ENCODE measurements at places on chromosomes 3 and 15.
A peak's percentile ranks its signal among the peaks of the same experiment; 100 is the strongest.

GRCh38 chr15:47707391-47707790 lies 9.9 kb upstream of the SEMA6D start:
- H3K27me3 ChIP-seq, result no peaks in the 10 kb centered on the region
- no peak overlapping the region for H3K27ac ChIP-seq
- H3K4me1 ChIP-seq, result no peaks in the 10 kb centered on the region
- no peak for DNase-seq

DNA sequence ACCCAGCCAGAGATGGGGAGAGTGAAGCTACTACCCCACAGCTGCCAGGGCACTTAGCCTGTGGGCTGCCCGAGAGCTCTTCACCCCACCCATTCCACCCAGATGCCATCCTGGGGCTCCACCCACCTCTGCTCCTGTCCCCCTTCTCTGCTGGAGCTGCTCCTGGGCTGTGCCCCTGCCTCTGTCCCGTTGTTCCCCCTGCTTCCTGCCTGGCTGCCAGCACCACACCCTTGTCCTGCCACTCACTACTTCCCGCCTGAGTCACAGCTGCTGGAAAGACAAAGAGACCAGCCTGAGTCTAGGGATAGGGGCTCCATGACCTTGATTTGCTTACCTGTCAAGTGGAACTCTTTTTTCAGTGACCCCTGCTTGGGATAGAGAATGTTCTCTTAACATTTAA lies 12.4 kb downstream of the GNAI2 start:
- peaks cover 38% of the 10 kb centered on the region for H3K4me1 ChIP-seq
- peaks cover 9% of the 10 kb centered on the region for H3K36me3 ChIP-seq
- no peak overlapping the region for H3K4me3 ChIP-seq
- DNase-seq, result no peak
- H3K27me3 ChIP-seq, result no peaks in the 10 kb centered on the region

DNA sequence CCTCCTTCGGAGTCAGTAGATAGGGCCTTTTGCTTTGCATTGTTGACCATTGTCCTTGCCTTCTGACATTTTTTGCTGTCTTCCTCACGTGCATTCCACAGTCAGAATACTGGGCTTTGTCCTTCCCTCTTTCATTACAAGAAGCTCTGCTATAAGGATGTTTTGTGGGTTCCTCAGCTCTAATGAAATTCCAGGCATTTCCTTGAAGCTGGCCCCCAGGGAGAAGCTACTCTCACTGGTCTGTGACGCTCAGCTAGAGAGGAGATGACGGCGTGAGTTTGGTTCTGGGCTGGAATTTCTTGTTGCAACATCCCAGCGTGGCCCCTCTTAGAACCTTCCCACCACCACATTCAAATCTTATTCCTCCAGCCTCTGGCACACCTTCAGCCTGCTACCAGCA lies 210.2 kb downstream of the TJP1 start:
- H3K27ac ChIP-seq, result peak overlapping the region; percentile 46
- peak overlapping the region; percentile 13 for H3K4me3 ChIP-seq
- peaks cover 6% of the 10 kb centered on the region for H3K27me3 ChIP-seq

- no peaks in the 10 kb centered on the region for H3K4me1 ChIP-seq
- no peaks in the 10 kb centered on the region for H3K36me3 ChIP-seq
- H3K27ac ChIP-seq, result no peak overlapping the region
- no peak for DNase-seq
- H3K27me3 ChIP-seq, result no peaks in the 10 kb centered on the region
These were observed 20.8 kb upstream of the RNF111 start for GRCh38 chr15:58966698-58967097.

DNA sequence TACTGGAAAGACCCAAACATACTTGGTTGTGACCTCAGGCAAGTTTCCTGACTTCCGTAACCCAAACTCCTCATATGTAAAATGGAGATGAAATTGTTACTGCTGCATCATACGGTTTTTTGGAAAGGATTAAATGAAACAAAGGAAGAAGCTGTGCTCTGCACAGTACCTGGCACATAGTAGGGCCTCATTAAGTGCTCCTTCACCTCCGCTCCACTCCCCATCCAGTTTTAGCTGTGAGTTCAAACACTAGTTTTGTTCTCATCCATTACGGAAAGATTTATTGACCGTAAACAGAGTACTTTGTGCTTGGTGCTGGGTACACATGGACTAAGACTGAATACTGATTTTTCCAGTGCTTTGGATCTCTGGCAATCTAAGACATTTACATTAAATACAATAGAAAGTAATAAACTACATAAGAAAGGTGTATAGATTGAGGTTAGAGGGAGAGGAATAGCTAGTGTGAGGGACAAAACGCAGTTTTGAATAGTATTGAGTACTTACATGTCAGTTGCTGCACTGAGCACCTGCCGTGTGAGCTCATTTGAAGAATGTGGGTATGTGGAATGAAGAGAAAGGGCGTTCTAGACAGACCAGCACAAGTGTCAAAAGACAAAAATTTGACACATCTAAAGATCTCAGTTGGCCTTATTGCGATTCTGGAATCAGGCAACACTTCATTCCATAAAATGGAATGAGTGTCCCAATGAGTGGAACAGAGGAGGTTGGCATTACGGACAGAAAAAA lies 594 bp upstream of the ICE2 start:
- DNase-seq, result no peak
- peaks cover 23% of the 10 kb centered on the region for H3K4me1 ChIP-seq
- peak overlapping the region; percentile 98 for H3K27ac ChIP-seq
- peaks cover 5% of the 10 kb centered on the region for H3K36me3 ChIP-seq
- H3K4me3 ChIP-seq, result peak overlapping the region; percentile 99

DNA sequence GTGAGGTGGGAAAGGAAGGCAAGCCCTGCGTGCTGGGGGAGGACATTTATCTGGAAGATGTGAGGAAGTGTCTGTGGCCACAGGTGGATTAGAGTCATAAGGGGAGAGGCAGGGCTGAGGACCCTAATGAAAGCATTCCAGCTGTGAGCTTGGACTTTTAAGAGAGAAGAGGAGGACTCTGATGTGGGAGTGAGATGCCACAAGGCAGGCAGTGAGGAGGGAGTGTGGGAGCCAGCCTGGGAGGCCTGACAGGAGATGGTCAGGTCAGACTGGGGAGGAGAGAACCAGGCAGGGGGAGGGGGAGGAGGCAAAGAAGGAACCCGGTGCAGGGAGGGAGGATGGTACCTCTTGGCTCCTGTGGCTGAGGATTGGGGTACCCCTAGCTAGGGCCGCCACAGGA lies 21.0 kb downstream of the MAPKAPK3 start:
- H3K36me3 ChIP-seq, result peaks cover 11% of the 10 kb centered on the region
- no peak overlapping the region for H3K27ac ChIP-seq
- DNase-seq, result no peak
- peaks cover 38% of the 10 kb centered on the region for H3K4me1 ChIP-seq
- no peak overlapping the region for H3K4me3 ChIP-seq

GRCh38 chr15:81502439-81502838 lies 128.4 kb upstream of the TMC3 start:
- peaks cover 2% of the 10 kb centered on the region for H3K36me3 ChIP-seq
- no peak overlapping the region for H3K4me3 ChIP-seq
- no peak for DNase-seq
- H3K27ac ChIP-seq, result no peak overlapping the region
- no peaks in the 10 kb centered on the region for H3K27me3 ChIP-seq

DNA sequence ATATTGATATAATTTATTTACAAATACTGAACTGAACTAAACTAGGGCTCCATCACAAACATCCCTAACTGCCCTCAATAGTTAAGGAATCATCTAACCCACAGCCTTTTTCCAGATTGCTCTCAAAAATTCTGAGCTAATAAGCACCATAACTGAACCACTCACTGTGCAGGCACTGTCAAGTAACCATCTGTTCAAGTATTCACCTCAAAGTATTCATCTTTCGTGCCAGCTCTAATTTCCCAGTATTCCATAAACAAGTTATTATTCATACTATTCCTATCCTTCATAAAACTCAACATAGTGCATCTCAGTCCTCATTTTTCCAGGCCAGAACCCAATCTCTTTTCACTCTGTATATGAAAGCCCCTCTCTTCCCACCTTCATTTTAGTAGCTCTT lies 41.1 kb downstream of the THBS1 start:
- no peaks in the 10 kb centered on the region for H3K27me3 ChIP-seq
- no peaks in the 10 kb centered on the region for H3K36me3 ChIP-seq
- no peak for DNase-seq

DNA sequence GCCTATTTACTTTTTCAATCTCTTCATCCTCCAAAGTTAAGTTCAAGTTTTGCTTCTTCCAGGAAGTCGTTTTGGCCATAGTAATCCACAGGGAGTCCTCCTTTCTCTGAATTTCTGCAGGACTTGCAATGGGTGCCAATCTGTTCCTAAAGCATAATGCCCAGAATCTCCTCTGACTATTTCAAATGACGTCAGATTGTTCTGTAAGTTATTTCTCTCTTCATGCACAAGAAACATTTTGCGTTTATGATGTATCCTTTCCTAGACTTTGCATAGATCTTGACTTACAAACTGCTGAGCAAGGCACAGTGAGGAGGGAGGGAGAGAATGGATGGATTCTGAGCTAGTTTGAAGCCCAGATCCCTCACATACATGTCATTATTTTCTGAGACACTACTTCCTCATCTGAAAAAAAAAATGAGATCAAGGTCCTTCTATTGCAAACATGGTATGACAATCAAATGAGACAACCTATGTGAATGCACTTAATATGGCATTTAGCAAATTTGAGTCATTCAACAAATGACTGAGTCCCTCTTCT lies 103.1 kb downstream of the MEX3B start:
- peaks cover 3% of the 10 kb centered on the region for H3K36me3 ChIP-seq
- H3K27me3 ChIP-seq, result peaks cover 15% of the 10 kb centered on the region
- H3K4me1 ChIP-seq, result peaks cover 23% of the 10 kb centered on the region
- no peak overlapping the region for H3K27ac ChIP-seq

GRCh38 chr15:55289746-55290527 lies at the start of gene RAB27A:
Gene RAB27A, minus strand, starts transcription at chr15:55289813. Its CDS starts 54,879 bp downstream, at chr15:55234934.
- H3K27me3 ChIP-seq, result peaks cover 11% of the 10 kb centered on the region
- peak within 1 kb of the TSS; percentile 75 for H3K4me3 ChIP-seq
- DNase-seq, result peak; percentile 81
- no peaks in the 10 kb centered on the region for H3K36me3 ChIP-seq
- H3K27ac ChIP-seq, result peak within 1 kb of the TSS; percentile 50

DNA sequence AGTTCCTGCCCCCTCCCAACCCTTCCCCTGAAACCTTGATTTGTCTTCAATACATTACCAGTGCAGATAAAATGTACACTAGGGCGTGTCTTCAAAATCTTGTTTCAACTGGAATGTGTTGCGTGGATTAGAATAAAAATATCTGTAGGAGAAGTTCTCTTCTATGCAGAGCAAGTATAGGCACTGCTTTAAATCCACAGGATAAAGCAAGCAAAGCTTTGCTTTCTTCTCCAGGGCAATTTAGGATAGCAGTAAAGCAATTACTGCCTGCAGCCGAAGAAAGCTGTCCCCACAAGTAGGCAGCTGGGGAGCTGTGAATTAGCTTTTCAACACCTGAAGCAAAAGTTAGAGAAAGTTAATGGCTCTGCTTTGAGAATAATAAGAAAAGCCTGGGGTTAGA lies 329.7 kb upstream of the KCNMB2 start:
- no peak overlapping the region for H3K27ac ChIP-seq
- H3K4me1 ChIP-seq, result peaks cover 39% of the 10 kb centered on the region
- no peaks in the 10 kb centered on the region for H3K27me3 ChIP-seq
- no peak overlapping the region for H3K4me3 ChIP-seq
- no peak for DNase-seq
- H3K36me3 ChIP-seq, result no peaks in the 10 kb centered on the region

DNA sequence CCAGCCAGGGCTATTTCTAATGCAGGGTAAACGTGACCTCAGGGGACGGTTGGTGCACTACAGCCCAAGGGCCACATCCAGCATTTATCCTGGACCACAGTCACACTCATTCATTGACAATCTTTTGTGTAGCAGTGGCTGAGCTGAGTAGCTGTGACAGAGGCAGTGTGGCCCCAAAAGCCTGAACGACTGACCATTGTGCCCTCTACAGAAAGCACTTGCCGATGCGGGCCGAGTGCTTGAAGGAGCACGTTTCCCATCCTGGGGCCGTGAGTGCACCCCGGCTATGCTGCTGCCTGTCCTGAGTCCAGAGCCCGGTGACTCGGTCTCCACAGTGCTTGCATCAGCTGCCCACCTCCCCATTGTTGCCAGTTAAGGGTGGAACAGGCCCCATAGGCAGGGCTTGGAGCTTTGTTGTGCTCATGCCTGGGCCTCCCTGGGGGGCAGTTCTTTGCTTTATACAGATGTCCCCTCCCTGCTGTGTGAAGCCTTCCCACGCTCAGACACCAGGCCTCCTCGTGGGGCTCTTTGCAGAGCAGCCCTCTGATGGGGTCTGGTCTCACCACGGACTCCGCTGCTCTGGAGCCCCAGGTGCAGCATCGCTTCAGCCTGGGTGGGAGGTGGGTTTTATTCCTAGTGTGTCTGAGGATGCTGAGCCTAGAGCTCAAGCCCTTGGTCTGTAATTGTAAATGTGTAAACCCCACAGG lies 13.0 kb upstream of the SNRPA1 start:
- H3K36me3 ChIP-seq, result no peaks in the 10 kb centered on the region
- DNase-seq, result no peak
- no peaks in the 10 kb centered on the region for H3K4me1 ChIP-seq
- H3K27ac ChIP-seq, result no peak overlapping the region
- no peaks in the 10 kb centered on the region for H3K27me3 ChIP-seq

- no peak overlapping the region for H3K4me3 ChIP-seq
- no peak for DNase-seq
- H3K27ac ChIP-seq, result no peak overlapping the region
- no peaks in the 10 kb centered on the region for H3K27me3 ChIP-seq
- H3K4me1 ChIP-seq, result no peaks in the 10 kb centered on the region
These were observed 177.9 kb downstream of the MINAR1 start for GRCh38 chr15:79610021-79610420.

DNA sequence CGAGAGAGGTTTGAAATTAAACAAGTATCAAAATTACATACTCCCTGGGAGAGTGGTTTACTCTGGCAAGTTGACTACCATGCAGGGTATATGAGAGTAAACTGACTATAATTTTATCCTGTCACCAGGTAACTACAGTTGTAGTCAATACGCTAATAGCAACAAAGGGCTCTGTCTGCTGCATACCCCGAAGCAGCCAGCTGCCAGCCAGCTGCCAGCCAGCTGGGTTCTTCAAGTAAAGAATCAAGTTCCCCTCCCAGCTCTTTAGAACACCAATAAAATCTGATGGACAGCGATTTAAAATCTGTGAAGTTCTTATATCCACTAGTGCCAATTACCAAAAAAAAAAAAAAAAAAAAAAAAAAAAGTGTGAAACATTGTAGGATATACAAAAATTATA lies 417.7 kb upstream of the CFAP20DC start:
- no peak for DNase-seq

DNA sequence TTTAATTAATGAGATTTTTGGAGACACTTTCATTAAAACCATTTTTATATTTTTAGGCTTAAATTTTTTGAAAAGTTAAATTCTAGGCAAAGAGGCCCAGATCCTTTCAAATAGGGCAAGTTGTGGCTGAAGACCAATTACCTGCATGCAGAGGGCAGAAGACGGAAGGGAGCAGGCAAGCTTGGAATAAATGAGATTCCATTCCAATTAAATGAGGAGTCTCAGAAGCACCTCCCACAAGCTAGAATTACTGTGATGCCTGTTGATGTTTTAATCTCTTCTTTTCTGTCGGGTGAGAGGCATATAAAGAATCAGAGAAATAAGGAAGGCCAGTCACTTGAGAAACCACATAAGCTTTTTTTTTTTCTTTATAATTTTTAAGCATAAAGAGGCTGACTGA lies 46.8 kb downstream of the KBTBD8 start:
- H3K27me3 ChIP-seq, result no peaks in the 10 kb centered on the region
- H3K4me3 ChIP-seq, result no peak overlapping the region
- no peaks in the 10 kb centered on the region for H3K36me3 ChIP-seq
- no peak overlapping the region for H3K27ac ChIP-seq
